GM06990 (cell line): ENCODE measurements at places on chromosomes 11 and 22.
A peak's percentile ranks its signal among the peaks of the same experiment; 100 is the strongest.

GRCh38 chr22:27682437-27682836, 119.1 kb downstream of the MN1 start:
- DNase-seq = no peak

DNA sequence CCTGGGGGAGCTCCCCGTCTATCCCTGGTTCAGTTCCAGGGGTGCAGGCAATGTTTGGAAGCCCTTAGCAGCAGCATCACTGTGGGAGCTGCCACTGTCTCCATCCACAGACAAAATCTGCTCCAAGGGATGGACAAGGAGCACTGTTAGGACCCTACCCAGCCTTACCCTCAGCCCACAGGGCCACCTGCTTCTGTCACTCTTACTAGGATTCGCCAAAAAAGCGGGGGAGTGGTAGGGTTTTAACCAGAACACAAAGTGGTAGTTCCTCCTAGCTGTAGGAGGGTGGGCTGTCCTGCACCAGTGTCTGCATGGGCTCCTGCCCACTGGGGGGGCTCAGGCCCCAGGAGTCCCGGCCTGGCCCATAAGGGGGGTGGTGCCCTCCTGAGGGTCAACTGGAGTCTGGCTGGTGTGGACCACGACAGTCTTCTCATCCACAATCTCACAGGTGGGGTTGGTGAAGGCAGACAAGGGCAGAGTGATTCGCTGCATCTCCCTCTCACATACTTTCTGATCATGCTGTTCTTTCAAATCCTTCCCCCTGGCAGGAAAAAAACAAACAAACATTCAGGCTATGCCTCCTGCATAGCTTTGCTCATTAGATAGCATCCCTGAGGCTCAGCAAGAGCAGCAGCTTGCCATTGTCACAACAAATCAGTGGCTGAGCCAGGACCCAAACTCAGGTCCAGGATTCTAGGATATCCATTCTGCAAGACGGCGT, 9.4 kb downstream of the PIK3IP1 start:
- DNase-seq = no peak

- DNase-seq = peak; percentile 37
Observed at GRCh38 chr22:17369439-17370025, at the start of gene CECR2. Gene CECR2, plus strand, starts transcription at chr22:17369460. Its CDS starts 324 bp downstream, at chr22:17369784.

DNA sequence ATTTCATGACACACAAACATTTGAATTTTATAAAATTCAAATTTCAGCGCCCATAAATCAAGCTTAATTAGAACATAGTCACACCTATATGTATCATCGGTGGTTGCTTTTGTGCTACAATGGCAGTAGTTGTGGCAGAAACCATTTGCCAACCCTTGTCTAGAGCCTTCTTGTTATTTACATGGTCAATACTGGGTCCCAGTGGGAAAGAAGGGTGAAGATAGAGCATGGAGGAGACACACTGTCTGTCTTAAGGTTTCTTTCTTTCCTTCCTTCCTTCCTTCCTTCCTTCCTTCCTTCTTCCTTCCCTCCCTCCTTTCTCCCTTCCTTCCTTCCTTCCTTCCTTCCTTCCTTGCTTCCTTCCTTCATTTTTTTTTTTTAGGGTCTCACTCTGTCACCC, 3.7 kb downstream of the OR6Q1 start:
- no peak for DNase-seq

- no peak for DNase-seq
Observed at GRCh38 chr11:94330789-94331188, 26.4 kb downstream of the IZUMO1R start.

- no peak for DNase-seq
Observed at GRCh38 chr11:35786188-35786587, 123.6 kb downstream of the TRIM44 start.

DNA sequence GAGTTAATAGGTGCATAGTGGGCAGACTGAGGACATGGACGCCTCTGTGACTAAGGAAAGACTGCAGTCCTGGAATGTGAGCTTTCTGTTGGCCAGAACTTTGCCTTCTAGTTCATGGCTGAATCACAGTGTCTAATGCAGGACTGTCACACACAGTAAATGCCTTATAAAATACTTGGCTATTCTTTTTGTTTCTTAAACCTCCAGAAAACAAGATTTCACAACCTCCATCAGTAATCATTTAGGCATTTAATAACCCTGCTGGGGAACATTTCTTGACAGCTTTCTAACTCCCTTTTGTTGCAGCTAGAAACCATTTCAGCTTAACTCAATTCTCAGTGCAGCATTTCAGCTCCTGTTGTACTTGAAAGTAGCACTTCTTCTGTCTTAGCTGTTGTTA, 335.8 kb upstream of the DDI1 start:
- DNase-seq = no peak

DNA sequence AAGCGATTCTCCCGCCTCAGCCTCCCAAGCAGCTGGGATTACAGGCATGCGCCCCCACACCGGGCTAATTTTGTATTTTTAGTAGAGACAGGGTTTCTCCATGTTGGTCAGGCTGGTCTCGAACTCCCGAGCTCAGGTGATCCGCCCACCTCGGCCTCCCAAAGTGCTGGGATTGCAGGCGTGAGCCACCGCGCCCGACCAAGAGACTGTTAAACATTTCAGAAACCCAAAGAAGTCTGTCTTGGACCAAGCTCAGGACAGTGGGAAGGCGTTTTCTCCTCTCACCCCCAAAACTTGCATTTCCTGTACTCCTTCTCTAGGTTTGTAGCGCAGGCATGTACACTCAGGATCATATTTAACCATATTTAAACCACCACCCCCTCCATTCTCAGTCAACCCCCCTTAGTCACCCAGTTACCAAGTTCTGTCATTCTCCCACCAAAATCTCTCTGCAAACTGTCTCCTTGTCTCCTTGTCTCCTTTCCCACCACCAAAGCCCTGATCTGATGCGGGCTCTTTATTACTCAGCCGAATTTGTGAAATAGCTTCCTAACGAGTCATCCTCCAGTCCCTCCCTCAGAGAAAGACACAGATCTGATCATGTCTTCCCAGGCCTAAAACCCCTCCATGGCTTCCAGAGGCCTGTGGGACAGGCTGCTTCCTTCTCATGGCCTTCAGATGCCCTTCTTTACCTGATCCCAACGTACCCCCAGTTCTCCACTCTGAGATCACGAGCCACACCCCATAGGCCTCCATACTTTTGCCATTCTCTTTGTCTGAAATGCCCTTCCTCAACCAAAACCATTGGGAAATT, 29.0 kb upstream of the CREB3L1 start:
- no peak for DNase-seq

DNA sequence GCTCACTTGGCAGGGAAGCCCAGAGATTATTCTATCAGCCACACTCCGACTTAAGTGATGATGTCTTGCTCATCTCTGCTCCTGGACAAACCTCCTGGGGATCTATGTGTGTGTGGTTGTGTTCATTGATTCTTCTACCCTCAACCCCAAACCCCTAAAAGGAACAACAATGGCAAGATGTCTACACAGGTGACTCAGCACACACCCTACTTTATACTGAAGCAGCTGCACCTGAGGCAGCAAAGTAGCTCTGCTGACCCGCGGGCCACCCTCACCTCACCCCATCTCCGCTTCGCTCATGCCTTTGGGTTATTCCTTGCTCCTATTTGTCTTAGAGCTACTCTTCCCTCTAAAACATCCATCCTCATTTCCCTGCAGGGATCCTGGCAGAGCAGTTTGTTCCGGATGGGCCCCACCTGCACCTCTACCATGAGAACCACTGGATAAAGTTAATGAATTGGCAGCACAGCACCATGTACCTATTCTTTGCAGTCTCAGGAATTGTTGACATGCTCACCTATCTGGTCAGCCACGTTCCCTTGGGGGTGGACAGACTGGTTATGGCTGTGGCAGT, 38.7 kb downstream of the TMEM45B start:
- no peak for DNase-seq

DNA sequence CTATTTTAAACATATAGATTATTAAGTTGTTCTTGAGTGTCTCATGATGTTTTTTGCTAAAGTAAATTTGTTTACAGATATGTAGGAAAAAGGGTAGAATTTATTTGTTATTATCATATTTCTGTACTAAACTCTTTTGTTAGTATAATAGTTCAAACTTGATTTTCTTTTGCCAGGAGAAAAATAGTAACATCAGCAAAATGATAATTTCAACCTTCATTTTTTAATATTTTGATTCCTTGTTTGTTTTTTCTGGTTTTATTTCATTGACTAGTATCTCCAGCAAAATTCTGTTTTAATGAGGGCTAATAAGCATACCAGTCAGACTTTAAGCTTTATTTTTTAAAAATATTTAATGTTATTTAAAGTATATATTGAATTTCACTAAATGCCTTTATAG, 4.0 kb downstream of the OR1S1 start:
- no peak for DNase-seq

- no peak for DNase-seq
Observed at GRCh38 chr22:29914991-29915533, 32.1 kb downstream of the MTMR3 start.

DNA sequence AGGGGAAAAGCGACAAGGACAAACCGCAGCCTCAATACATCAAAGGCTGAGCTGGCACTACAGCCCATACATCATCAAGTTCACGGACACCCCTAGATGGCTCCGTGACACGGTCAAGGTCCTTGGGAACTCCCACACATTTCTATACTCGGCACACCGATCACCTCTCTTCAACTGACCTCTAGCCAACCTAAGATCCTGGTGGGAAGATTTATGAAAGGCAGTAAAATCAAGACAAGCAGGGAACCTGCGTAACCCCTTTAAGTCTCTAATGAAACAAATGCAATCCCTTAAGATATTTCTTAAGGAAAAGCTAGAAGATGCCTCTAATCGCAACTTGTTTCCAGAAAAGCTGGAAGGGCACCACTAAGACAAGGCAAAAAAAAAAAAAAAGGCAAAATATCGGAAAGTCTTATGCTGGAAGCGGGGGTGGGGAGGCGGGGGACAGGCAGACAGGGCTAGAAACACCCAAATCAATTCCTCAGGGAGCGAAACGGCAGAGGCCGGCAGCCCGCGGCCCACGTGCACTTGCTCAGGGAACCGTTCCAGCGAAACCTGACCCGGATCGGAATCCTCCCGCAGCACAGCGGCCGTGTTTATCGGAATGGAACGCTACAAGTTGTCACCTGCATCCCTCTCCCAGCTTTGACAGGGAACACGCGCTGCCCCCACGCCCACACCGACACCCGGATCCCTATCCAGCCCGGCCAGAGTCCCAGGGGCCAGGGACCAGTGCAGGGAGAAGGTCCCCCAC, 1.4 kb downstream of the ARHGAP20 start:
- DNase-seq = peak; percentile 1

GRCh38 chr22:30816413-30816812, 121.7 kb downstream of the OSBP2 start:
- DNase-seq = no peak

DNA sequence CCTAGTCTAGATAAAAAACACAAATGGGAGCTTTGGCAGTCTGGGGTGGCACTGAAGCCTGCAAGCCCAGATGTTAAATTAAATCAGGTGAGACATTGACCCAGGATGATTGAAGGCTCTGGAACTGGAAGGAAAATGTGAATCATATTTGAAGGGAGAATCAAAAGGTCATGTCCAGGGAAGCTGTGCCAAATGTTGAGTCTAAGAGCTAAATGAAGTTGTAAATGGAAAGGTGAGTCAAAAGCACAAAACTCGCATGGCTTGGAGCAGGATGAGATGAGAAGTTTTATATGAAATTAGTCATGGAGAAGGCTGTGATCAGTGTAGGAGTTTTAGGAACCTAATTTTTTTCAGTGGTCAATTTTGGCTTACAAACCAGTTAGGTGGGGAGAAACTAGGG, 301.1 kb downstream of the BLID start:
- DNase-seq = no peak

- DNase-seq = no peak
Observed at GRCh38 chr11:117194267-117194666, 4.9 kb upstream of the TAGLN start.

- DNase-seq = no peak
Observed at GRCh38 chr11:58923300-58923788, 15.9 kb upstream of the GLYATL1 start.

- DNase-seq = no peak
Observed at GRCh38 chr22:42645938-42646568, 3.1 kb downstream of the CYB5R3 start.

- DNase-seq = peak; percentile 13
Observed at GRCh38 chr11:76371170-76371569, 9.8 kb downstream of the THAP12 start.

GRCh38 chr11:13207665-13208594, 69.7 kb upstream of the BMAL1 start:
- no peak for DNase-seq

GRCh38 chr11:44255406-44256071, 54.4 kb downstream of the ALX4 start:
- no peak for DNase-seq

GRCh38 chr11:11931461-11932055, 76.9 kb downstream of the DKK3 start:
- DNase-seq = no peak

GRCh38 chr11:86508604-86509587, 134.2 kb downstream of the CCDC81 start:
- no peak for DNase-seq

- DNase-seq = no peak
Observed at GRCh38 chr11:14254533-14255237, 104.3 kb downstream of the RRAS2 start.

- DNase-seq = no peak
Observed at GRCh38 chr11:22869325-22869724, 9.1 kb upstream of the CCDC179 start.

GRCh38 chr22:28597665-28598064, 82.0 kb downstream of the TTC28 start:
- no peak for DNase-seq

DNA sequence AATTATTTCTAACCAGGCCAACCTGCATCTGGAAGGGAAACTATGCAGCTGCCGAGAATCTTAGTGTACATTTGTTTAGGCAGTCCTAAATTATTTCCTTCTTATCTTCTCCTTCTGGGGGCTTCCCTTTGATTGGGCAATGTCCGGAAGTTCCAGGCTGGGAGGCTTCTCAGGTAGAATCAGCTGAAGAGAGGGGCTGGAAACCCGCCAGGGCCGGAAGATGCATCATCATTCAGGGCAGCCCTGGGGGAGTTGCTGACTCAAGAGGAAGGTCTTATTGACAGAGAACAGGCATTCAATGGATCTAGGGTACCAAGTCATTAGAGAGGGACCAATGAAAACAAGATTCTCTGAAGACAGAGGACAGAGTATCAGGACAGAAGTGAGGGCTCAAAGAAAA, 150.7 kb downstream of the BLID start:
- DNase-seq = no peak

- DNase-seq = no peak
Observed at GRCh38 chr22:27197618-27198017, 540.2 kb downstream of the MIAT start.

DNA sequence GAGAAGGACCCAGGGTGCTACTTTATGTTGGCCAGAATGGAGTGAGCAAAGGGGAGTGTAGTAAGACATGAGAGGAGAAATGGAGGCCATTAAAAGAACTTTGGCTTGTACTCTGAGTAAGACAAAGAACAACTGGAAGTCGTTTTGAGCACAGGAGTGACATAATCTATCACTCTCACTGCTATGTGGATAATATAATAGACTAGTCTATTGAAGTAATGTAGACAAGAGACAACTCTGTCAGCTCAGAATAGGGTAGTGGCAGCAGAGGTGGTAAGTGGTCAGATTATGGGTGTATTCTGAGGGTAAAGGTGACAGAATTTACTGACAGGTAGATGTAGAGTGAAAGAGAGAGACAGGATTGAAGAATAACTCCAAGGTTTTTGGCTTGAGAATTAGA, 8.2 kb downstream of the KIF18A start:
- no peak for DNase-seq

- DNase-seq = peak; percentile 81
Observed at GRCh38 chr11:66317723-66318599, 1.1 kb upstream of the CD248 start.
